ENCODE measurements at places on chromosomes 1 and 21.

DNA sequence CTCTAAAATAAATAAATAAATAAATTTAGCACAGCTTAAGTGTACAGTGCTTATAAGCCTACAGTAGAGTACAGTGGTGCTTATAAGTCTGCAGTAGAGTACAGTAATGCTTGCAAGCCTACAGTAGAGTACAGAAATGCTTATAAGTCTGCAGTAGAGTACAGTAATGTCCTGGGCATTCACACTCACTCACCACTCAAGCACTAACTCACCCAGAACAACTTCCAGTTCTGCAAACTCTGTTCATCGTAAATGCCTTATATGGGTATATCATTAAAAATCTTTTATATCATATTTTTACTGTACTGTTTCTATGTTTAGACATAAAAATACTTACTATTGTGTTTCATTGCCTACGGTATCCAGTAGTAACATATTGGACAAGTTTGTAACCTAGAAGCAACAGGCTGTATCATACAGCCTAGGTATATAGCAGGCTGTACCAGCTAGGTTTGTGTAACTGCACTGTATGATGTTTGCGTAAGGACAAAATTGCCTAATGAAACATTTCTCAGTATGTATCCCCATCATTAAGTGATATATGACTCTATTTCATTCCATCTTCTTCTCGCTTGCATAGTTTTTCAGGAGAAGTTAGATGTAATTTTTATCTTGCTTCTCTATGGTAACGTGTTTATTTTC is 14.0 kb upstream of the S100B start:
- no peak for DNase-seq

- DNase-seq, result no peak
Observed at GRCh38 chr1:155082301-155083051, 3.8 kb downstream of the EFNA3 start.

DNA sequence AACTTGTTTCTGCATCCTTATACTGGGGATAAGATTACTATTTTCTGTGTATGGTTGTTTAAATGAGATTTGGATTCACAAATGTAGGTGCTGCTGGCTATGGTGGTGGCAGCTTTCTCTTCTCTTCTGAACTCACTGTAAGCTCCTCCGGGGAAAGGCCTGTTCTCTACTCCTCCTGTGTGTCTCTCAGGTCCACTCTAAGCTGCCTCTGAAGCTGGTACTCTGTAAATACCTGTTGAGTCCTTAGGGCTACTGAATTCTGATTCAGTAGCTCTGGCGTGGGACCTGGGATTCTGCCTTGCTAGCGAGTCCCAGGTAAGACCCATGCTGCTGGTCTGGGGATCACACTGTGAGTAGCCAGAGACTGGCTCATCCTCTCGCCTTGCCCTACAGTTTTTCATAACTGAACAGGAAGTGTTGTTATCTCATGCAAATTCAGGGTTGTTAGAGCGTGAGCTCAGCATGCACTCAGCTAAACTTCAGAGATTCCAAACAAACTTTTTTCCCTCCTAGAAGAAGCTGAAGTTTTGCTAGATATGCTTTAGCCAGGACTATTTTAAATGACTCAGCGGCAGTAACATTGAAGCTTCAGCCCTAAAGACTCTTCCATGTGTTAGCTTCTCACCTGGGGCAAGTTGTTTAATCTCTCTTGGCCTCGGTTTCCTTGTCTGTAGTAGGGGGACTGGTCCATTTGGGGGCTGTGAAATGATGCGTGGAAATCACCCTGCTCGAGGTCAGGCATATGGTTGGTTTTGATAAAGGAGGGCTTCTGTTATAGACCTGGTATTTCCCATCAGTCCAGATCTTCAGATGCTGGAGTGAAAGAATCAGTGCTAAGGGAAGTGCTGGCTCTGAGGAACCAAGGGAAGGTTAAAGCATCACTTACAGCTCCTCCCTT is 271.5 kb upstream of the TMEM51 start:
- peak; percentile 58 for DNase-seq

DNA sequence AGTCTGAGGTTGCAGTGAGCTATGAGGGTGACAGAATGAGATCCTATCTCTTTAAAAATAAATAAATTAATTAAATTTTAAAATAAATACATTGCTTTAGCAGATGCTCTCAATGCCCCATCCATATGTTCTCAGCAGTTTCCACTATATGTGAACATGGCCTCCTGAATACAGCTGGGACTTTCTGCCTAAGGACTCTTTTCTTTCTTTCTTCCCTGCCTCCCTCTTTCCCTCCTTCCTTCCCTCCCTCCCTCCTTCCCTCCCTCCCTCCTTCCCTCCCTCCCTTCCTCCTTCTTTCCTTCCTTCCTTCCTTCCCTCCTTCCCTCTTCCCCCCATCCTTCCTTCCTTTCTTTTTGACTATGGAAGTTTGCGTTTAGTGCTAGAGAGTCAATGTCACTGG is 10.2 kb upstream of the GRIK1 start:
- DNase-seq, result no peak

DNA sequence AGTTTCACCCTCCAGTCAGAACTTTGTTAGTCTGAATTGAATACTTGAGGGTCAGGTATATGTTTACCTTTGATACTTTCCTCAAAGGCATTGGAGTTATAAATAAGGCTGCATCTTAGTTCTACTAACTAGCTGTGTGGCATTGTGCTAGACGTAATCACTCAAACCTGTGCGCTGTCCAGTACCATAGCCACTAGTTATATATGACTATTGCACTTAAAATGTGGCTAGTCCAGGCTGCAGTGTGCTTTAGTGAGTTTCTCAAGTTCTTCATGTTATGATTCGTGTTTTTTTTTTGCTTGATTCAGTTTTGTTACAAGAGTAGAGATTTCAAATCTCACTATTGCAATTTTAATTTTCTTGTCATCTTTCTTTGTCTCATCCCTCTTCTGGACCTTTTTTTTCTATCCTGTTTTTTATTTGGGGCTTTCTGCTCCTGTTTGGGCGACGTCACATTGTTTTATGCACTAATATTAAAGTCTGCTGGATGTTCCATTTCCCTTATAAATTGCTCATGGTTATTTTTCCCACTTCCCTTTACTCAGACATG is 5.7 kb downstream of the MAN1A2 start:
- no peak for DNase-seq

GRCh38 chr1:233614173-233614742 is 352 bp downstream of the KCNK1 start:
- DNase-seq, result no peak

DNA sequence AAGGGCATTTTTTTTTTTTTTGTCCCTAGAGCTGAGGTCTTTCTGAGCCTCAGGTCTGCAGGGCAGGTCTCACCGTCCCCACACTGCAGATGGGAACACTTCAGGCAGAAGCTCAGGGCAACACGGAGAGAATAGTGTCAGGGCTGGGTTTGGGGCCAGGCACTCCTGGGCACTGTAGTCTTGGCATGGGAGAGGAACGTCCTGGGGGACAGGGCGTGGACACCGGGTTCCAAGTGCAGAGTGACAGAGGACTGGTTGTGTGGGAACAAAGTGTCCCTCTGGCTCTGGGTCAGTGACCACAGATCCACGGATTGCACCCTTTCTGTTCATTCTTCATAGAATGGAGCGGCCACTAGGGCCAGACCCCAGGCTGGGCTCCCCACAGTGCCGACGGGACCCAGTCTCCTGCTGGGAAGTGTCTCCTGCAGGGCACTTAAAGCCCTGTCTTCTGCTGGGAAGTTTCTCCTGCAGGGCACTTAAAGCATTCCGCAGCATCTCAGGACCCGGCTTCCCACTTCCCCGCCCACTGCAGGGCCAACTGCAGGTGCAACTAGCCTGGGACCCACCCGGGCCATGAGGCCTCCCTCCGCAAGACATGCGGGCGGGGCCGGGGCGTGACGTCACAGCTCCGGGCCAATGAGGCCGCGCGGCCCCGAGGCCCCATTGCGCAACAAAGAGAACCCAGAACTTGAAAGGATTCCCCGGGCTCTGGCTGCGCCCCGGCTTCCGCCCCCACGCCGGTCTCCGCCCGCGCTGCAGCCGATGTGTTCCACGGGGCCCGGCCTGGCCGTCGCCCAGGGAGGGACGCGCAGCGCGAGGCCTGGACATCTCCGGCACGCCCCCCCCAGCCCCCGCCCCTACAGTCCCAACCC is 1.2 kb downstream of the GPR153 start:
- peak; percentile 91 for DNase-seq

- DNase-seq, result no peak
Observed at GRCh38 chr1:47656719-47657685, 219.2 kb downstream of the FOXD2 start.

- DNase-seq, result no peak
Observed at GRCh38 chr1:181250038-181250437, 161.5 kb downstream of the IER5 start.
